ENCODE measurements at places on chromosomes 3 and 15.

GRCh38 chr3:107430996-107431245 lies 53.7 kb downstream of the CCDC54 start:
- no peak for DNase-seq

DNA sequence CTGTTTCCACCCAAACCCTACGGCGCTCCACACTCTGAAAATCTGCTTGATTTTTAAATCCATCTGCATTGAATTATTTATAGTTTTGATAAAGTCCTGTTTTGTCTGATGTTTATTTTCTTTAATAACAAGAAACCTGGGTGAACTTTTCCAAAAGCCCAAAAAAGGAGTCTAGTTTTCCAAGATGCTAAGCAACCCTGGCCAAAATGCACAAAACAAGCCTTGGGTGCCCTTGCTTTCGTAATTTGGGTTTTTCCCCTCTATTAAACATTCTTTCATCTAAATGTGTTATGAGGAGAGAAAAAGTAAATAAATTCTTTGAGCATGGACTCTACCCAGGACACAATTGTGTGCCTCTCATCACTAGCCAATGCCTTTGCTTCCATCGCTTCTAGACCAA lies 468.9 kb downstream of the MCTP2 start:
- no peak for DNase-seq

DNA sequence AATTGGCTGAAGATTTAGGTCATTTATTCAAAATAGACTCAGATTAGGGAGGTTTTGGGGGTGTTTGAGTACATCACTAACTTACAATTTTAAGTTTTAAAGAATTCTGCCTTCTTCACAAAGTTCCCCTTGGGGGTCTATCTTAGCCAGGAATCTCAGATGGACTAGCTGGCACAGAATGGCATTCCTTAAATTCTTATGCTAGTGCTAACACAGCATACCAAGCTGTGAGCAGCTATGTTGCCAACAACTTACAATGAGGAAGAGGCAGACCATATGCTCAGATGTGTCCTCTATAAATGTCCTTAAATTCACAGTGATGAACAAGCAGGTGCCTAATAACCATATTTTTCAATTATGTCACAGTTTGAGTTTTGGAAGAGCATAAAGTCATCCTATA lies 60.9 kb upstream of the NPHP3 start:
- no peak for DNase-seq

- DNase-seq: no peak
These were observed 5.3 kb downstream of the ATP1B3 start for GRCh38 chr3:141881702-141882101.

DNA sequence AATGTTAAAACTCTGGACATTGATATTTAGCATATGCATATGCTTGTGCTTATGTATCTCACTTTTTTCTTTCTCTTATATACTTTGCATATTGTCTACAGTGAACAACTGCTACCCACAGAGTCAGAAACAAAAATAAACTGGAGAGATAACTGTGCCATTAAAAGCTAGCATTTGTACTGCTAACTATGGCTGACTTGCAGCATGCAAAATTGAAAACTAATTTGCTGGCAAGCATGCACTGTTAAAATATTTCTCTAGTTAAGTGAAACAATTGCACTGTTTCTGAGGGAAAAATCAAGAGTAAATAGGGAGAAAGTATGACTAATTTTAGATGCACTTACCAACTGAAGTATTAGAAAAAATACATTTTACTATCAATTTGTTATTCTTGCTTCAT lies 177.8 kb downstream of the CBLB start:
- no peak for DNase-seq

GRCh38 chr3:127070776-127071175 lies 87.9 kb downstream of the PLXNA1 start:
- no peak for DNase-seq

- DNase-seq: no peak
These were observed 42.6 kb downstream of the FAM3D start for GRCh38 chr3:58623961-58624360.

- no peak for DNase-seq
These were observed 180.4 kb downstream of the UACA start for GRCh38 chr15:70583006-70583405.

- no peak for DNase-seq
These were observed 1308.8 kb downstream of the ROBO2 start for GRCh38 chr3:78348664-78349063.

GRCh38 chr15:93706495-93707292 lies 524.7 kb upstream of the MCTP2 start:
- no peak for DNase-seq

DNA sequence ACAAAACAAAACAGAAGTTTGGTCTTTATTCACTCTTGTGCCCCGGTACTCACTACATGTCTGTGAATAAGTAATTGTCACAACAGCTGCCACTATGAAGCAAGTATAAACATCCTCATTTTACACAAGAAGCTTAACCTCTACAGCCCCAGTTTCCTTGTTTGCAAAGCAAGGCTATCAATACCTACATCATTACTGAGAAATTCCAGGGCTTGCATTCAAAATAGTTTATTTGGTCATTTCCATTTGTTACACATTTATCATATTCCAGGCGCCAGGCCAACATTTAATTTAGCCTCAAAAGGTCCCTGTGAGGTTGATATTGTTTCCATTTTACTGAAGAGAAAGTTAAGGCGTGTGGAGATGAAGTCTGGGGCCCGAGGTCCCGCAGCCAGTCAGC lies 161.4 kb upstream of the LRTM1 start:
- no peak for DNase-seq

GRCh38 chr15:29670998-29671981 lies 151.0 kb downstream of the TJP1 start:
- no peak for DNase-seq

- DNase-seq: no peak
These were observed 32.2 kb downstream of the GRIP2 start for GRCh38 chr3:14507757-14508504.

DNA sequence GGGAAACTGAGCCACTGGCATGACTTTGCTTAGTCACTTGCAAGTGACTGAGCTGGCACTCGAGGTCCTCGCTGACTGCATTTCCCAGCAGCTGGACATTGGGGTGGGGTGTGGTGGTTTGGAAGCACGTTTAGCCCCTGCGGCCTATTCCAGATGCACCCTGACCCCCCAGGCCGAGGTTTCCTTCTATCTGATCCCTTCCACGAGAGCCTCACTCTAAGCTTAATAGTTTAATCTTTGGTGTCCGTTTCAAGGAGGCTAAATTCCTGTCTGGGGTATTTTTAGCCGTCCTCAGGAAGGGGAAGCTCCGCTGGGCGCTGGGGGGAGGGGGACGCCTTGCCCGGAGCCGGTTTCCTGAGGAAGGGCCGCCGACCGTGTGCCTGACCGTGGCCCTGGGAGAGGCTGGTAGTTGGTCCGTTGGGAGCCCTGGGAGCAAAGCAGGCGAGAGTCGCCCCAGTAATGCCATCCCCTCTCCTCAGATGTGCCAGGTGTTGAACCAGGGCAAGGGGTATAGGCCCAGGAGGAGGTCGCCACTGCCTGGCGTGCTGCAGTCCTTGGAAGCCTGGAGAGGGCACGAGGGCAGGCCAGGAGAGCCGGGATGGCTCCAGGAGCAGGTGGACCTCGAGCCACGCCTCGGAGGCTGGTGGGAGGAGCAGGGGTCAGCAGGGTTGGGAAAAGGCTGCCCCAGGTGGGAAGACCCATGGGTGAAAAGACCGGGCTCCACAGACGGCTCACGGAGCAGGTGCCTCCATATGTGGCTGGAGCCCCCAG lies 37.2 kb downstream of the IDH2 start:
- no peak for DNase-seq

DNA sequence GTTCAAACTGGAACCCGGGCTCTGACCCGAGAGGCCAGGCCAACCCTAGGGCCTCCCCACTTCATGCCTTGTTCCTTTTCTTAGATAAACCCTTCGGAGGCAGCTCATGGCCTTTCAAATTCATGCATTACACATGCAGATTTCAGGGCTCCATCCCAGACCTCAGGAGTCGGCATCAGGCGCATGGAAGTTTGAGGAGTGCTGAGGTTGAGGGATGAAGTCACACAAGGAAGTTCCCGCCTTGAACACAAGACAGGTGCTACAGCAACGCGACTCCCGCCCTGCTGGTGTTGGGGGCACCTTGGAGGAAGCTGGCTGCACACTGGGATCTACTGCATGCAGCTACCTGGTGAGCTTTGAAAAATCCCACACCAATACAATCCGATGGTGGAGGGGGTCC lies 245.2 kb upstream of the LYSMD4 start:
- no peak for DNase-seq

- DNase-seq: no peak
These were observed 293.3 kb upstream of the THBS1 start for GRCh38 chr15:39287322-39288195.

GRCh38 chr3:86978111-86978551 lies 12.8 kb downstream of the VGLL3 start:
- DNase-seq: no peak

DNA sequence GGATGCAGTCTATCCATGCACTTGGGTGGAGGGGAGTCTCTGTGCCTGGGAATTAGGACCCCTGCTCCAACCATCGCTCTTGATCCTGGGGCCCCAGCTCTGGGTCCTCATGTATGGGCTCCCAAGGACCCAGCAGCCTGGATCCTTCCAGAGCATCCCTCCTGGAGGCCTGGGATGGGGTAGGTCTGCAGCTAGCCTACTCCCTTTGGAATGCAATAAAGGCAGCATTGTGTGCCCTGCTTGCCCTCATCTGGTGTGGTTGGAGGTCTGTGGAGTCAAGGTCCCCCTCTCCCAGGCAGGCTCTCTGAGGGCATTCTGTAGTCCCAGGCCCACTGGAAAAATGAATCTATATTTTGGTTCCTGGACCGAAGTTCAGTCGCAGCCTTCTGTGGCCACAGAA lies 15.0 kb upstream of the SLC28A1 start:
- no peak for DNase-seq

DNA sequence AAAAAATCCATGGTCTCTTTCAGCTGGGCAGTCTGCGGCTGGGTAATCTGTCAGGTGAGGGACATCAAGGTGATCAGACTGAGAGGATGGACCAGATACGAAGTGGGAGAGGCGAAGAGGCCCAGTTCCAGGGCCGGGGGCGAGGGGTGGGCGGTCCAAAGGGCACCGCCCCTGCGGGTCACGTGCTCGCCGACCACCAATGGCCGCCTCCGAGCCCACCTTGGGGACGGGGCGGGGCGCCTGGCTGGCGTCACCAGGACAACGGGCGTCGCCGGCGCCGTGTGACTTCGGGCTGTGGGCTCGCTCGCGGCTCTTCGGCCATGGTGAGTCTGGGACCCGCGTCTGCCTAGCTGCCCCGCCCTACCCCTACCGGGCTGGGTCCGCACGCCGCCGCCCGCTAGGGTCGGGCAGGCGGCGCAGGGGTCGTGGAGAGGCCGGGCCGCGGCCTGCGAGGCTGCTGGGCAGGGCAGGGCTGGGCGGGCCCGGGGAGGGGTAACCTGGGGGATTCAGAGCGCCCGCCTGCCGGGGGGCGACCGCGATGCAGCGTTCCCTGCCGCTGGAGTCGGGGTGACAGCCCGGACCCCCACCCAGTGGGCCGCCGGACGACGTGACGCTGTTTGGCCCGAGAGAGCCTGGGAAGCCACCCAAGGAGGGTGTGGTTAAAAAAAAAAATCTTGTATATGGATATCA lies at the start of gene FBXL2:
Gene FBXL2 (plus strand): TSS at position 250 of the 690 bp plus-strand sequence. CDS start 71 bp downstream, at position 321.
- DNase-seq: no peak

DNA sequence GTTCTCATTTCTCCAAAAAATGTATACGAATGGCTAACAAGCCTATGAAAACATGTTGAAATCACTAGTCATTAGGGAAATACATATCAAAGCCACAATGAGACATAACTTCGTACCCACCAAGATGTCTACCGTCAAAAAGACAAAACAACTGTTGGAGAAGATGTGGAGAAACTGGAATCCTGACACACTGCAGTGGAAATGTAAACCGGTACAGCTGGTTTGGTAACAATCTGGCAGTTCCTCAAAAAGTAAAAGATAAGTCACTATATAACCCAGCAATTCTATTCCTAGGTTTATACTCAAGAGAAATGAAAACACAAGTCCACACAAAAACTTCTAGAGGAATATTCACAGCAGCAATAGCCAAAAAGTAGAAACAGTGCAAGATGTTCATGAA lies 7.0 kb downstream of the SCAPER start:
- DNase-seq: no peak

GRCh38 chr15:22948056-22948455 lies 32.1 kb downstream of the CYFIP1 start:
- no peak for DNase-seq

- DNase-seq: no peak
These were observed 4.4 kb downstream of the CLK3 start for GRCh38 chr15:74619916-74620635.

GRCh38 chr15:99909592-99910295 lies 176.5 kb upstream of the LYSMD4 start:
- no peak for DNase-seq

DNA sequence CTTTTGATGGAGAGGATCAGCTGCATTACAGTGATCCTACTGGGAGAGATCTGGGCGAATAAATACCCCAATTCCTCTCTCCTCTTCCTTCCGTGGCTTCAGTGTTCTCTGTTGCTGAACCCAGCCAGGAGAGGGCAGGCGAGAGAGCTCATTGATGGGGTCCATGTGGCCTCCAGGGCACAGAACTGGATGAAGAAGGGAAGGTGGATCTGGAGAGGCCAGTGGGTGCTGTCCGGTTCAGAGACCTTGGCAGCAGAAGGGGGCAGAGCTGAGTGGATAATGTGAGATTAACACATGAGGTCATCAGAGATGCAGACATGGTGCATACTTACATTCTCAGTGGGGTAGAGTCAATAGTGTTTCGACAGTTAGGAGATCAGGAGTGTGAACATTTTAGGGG lies 193.6 kb downstream of the CLSTN2 start:
- DNase-seq: no peak

- peak; percentile 2 for DNase-seq
These were observed 95.7 kb downstream of the NEDD4 start for GRCh38 chr15:55897560-55898336.
